H1 (cell line): ENCODE measurements at places on chromosomes 1 and 21. TPM values are rescaled to one million over a fixed set of nuclear protein-coding genes. Genes with fewer than 3 reads are reported as not detected.

GRCh38 chr21:26546446-26547097, 26.5 kb downstream of the CYYR1 start:
- H3K27me3 ChIP-seq = no peaks in the 10 kb centered on the region
- no peaks in the 10 kb centered on the region for H3K4me1 ChIP-seq
- H3K4me3 ChIP-seq = no peak overlapping the region
- H3K27ac ChIP-seq = no peak overlapping the region
- no peak for DNase-seq
- no peaks in the 10 kb centered on the region for H3K36me3 ChIP-seq

DNA sequence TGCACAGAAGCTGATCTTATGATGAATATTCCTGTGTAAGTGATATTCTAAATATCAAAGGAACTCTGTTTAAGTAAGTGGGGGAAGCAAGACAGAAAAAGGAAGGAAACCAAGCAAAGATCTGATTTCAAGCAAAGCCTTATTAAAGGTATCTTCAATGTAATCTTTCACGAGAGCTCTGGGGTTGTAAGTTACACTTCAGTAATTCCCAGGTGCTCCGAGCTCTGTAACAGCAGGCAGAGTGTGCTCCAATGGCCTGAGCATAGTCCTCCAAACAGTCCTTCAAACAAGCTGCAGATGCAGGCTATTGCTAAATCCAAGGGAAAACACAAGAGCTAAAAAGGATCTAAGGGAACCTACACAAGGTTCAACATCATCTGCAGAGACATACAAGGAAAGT, 949.7 kb upstream of the TMPRSS15 start:
- H3K4me3 ChIP-seq = no peak overlapping the region
- no peaks in the 10 kb centered on the region for H3K27me3 ChIP-seq
- H3K4me1 ChIP-seq = no peaks in the 10 kb centered on the region
- no peaks in the 10 kb centered on the region for H3K36me3 ChIP-seq
- H3K27ac ChIP-seq = no peak overlapping the region

DNA sequence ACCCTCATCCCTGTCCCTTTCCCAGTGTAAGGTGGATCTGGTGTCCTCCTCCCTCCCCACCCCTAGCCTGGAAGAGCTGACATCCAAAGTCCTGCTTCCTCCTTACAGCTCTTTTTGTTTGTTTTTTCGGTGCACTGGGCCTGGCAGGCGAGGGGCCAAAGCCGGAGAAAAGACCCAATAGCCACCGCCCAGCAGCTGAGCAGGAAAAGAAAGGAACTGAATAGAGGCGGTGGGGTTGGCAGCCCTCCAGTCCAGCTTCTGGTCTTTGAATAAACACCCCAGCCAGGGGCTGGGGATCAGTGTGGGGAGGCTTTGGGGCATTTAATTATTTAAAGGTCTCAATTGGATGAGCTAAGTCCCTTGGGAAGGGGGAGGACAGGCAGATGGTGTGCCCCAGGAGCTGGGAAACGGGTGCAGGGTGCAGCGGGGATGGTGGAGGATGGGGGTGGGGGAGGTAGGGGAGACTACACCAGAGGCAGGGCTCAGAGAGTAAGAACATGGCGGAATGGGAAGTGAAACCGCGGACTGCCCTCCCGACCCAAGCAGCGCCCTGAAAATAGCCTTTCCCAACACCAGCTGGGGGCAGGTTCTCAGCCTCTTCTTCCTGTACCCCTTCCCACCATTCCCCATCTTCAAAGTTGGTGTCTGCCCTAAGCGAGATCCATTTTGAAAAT, 20.2 kb downstream of the BTG2 start:
- H3K4me3 ChIP-seq = no peak overlapping the region
- H3K4me1 ChIP-seq = peaks cover 37% of the 10 kb centered on the region
- H3K27me3 ChIP-seq = peaks cover 8% of the 10 kb centered on the region
- H3K36me3 ChIP-seq = no peaks in the 10 kb centered on the region

- H3K4me3 ChIP-seq = no peak overlapping the region
- H3K36me3 ChIP-seq = no peaks in the 10 kb centered on the region
- H3K27me3 ChIP-seq = no peaks in the 10 kb centered on the region
- peaks cover 4% of the 10 kb centered on the region for H3K4me1 ChIP-seq
- DNase-seq = peak; percentile 44
- H3K27ac ChIP-seq = no peak overlapping the region
Observed at GRCh38 chr21:39125752-39126485, 57.3 kb downstream of the PSMG1 start.

DNA sequence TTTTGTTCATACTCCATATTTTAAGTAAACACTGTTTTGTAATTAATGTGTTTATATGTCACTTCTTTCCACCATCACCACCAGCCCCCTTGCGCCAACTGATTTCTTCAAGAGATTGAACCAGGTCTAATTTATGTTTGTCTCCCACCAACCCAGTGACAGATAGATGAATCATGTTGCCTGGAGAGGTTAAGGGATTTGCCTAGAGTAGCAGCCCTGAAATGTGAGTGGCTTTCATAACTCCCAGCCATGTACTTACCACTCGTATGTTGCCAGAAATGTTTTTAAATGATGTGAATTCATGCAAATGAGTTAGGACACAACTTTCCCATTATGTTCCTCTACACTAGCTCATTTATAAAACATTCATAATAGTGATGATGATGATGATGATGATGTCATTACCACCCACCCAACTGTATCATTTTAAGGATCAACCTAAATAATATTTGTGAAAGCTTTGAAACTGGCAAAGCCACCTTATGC, 86.9 kb downstream of the LRRC8D start:
- no peaks in the 10 kb centered on the region for H3K27me3 ChIP-seq
- peaks cover 11% of the 10 kb centered on the region for H3K4me1 ChIP-seq
- no peak overlapping the region for H3K4me3 ChIP-seq

- H3K36me3 ChIP-seq = no peaks in the 10 kb centered on the region
- DNase-seq = peak; percentile 92
- peaks cover 10% of the 10 kb centered on the region for H3K4me1 ChIP-seq
- H3K27me3 ChIP-seq = no peaks in the 10 kb centered on the region
Observed at GRCh38 chr21:45970674-45971615, 10.6 kb upstream of the COL6A1 start.

DNA sequence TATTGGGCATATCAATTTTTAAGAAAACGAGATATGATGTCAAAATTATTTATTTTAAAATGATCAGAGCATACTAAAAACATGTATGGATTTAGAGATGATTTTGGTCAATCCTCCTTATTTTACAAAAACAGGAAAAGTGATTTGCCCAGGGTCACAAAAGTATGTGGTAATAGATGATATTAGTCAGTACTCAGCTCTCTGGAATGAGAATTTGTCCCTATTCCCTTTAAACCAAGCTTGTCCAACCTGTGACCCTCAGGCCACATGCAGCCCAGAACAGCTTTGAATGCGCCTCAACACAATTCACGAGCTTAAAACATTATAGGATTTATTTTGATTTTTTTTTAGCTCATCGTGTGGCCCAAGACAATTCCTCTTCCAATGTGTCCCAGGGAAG, 104.7 kb downstream of the AKT3 start:
- DNase-seq = no peak
- H3K27me3 ChIP-seq = no peaks in the 10 kb centered on the region
- H3K27ac ChIP-seq = no peak overlapping the region
- no peak overlapping the region for H3K4me3 ChIP-seq
- H3K4me1 ChIP-seq = no peaks in the 10 kb centered on the region; the same call in 1 of the 2 replicates

ELF3 gene
- total RNA-seq = 15.6 and 17.3 TPM in 2 replicates

C1orf116 gene
- total RNA-seq = 3.8 and 3.9 TPM in 2 replicates

FLG2 gene
- total RNA-seq = not detected in 2 replicates

OXCT2 gene
- total RNA-seq = 2.9 TPM in 2 replicates

YARS1 gene
- total RNA-seq = 226 and 230 TPM in 2 replicates

KLF17 gene
- total RNA-seq = not detected in 2 replicates
